A549 (cell line): ENCODE measurements at places on chromosomes 4 and X.
A peak's percentile ranks its signal among the peaks of the same experiment; 100 is the strongest.

- DNase-seq: peak; percentile 10
Measured at GRCh38 chr4:123102897-123103471, 180.6 kb upstream of the NUDT6 start.

- DNase-seq: no peak
Measured at GRCh38 chrX:132442691-132443090, 46.1 kb downstream of the MBNL3 start.

GRCh38 chr4:96052827-96053226 is 212.9 kb downstream of the PDHA2 start:
- DNase-seq: no peak

DNA sequence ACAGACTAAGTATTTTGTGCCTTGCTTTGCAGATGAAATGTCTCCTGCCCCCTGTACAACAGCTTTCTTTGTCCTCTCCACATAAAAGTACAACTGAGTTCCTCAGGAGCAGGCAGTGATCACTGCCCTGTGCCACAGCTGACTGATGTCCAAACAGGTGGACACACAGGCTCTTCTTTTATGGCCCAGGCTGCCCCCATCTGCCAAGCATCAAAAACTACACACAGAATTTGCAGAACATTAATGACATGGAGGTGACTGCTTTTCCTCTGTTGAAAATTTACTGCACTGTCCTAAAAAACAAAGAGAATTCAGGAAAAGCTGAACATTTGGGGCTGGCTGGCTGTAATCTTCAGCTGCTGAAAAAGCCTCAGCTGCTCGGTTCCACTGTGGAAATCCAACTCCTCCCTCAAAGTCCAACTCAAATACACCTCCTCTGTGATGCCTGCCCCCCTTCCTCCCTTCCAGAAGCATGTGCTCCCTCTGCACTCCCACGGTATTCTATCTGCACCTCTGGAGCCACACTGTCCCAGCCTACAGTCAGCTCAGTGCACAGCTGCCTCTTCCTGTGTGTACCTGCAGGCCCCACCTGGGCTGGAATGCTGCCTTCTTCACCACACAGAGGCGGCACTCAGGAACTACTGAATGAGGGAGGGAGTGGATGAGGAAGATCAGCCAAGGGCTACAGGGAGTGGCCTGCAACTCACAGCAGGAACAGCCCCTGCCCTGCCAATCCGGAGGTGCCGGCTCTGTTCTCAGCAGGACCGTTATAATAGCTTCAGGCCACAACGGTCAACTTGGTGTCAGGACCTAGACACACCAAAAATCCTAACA is 10.3 kb downstream of the AFAP1 start:
- DNase-seq: peak; percentile 51

- no peak for DNase-seq
Measured at GRCh38 chr4:1206299-1207156, 34.1 kb upstream of the SPON2 start.

DNA sequence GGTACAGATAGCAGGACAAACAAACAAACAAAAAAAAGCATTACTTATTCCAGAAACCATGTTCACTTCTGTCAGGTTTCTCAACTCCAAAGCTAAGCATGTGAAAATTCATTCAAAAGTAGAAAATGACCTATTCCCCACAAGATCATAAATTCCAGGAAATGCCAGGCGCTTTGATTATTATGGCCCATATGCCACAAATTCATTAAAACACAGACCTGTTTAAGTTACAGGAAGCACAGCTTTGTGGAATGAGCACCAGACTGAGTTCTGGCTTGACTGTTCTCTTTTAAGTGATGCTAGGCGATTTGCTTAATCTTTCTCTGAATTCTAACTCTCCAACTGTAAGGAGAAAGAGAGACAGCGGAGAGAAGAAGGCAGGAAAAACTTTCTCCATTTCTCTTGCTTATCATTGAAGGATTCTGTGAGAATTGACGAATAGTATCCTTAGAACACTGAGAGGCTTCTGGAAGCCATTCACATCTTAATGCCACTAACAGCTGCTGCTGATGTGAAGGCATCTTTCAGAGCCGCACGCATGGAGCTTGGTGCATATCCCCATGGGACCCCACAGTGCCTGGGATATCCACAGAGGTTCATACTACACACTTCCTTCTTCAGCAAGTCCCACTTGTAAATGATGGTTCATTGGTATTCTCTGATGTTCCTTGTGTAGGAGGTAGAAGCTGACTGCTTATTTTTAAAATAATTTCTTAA is 138.0 kb downstream of the ZNF674 start:
- no peak for DNase-seq

DNA sequence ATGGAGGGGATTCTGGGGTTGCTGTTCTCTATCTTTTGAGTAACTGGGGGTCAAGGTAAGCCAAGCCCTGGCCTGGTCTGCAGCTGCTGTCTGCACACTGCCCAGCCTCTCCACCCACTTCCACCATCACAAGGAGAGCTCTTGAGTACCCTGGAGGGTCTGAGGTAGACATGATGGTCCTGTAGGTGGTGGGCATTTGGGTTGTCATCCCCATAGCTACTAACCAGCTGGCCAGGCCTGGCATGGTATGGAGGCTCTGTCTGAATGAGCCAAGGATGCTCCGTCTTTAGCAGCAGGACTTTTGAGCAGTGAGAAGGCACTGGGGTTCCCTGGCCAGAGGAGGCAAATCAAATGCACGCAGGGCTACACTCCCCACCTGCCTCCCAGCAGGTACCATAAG is 82.7 kb downstream of the NHSL2 start:
- no peak for DNase-seq

DNA sequence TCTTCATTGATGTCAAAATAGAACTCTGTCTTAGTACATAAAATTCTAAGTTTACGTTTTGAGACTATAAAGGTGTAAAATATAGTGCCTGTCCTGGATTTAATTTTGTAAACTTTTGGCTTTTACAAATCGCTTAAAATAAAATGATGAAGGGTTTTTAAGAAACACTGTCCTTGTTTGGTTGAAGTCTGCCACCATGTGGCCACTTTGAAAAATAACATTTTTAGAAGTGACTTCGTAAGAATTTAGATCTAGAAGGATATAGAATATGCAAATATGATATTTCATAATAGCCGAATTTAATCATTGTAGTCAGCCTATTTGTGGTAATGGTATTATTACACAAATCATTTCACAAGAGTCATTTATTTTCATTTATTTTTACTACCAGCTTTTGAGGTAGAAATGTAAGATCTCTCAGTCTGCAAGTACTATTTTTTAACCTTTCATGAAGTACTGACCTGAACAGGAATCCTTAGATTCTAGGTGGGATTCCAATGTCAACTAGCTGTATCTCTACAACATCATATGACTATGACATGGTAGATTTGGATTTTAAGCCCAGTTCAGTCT is 31.0 kb upstream of the FAT4 start:
- no peak for DNase-seq
